ENCODE measurements at places on chromosomes 2 and 18.

DNA sequence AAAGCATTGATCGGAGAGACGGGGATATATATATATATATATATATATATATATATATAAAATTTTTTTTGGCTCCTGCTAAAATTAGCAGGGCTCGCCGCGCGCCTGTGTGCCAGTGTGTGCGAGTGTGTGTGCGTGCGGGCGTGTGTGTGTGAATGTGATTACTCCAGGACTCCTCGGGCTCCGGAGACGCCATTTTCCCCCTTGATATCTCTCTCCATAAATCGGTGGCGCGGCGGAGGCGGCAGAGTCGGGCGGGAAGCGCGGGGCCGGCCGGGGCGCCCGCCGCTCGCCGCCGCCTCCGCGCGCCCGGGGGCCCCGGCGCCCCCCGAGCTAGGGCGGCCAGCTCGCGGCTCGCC, 795 bp upstream of the SETBP1 start:
- DNase-seq = no peak

- DNase-seq = no peak
Observed at GRCh38 chr2:53234548-53234903, 533.1 kb upstream of the CHAC2 start.

- DNase-seq = no peak
Observed at GRCh38 chr2:236365258-236366048, 101.2 kb upstream of the ASB18 start.

DNA sequence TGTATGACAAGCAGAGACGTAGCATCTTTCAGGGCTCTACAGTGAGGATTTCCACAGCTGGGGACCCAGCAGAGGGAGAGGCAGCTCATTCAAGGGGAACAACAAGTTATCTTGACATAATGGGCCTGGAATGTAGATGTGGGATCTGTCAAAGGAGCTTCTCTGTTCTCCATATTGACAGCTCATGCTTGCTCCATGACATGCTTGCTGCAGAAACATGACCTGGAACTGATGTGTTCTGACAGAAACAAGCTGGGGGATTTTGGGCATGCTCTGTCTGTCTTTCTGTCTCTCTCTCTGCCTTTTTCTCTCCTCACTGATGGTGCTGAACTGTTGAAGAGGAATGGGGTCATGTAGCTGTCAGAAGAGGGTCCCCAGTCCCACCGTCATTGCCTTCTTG, 79.6 kb downstream of the MMADHC start:
- no peak for DNase-seq

Measured in GOT3 (cell line).